ENCODE measurements at places on chromosomes 3 and 15.

DNA sequence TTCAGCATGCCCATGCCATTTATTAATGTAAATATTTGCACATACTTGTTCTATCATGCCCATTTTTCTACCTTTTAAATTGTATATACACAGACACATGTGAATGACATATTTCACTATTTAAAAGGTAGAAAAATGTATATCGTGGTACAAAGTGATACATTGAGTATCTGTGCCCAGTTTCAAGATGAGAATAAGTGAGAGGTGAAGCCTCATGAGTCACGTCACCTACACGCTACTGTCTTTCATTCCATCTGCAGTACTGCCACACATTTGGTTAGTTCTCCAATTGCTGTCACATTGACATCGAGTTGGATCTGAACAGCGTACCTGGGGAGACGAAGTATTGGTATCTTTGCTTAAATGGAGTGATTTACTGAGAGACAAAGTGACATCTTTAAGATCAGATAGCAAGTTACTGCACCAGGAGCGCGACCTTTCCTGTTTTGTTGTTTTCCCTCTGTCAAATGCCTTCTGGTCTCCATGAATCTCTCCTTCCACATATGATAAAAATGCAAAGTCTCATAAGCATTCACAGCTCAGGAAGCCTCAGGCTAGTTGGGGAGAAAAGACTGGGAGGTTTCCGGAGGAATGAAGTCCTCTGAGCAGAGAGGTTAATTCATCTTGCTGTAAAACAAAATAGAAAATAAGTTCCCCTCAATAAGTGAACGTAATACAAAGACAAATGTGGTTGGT, 12.0 kb downstream of the GREM1 start:
- no peak for DNase-seq

- DNase-seq = no peak
Measured at GRCh38 chr3:171377859-171378258, 82.3 kb downstream of the TNIK start.

DNA sequence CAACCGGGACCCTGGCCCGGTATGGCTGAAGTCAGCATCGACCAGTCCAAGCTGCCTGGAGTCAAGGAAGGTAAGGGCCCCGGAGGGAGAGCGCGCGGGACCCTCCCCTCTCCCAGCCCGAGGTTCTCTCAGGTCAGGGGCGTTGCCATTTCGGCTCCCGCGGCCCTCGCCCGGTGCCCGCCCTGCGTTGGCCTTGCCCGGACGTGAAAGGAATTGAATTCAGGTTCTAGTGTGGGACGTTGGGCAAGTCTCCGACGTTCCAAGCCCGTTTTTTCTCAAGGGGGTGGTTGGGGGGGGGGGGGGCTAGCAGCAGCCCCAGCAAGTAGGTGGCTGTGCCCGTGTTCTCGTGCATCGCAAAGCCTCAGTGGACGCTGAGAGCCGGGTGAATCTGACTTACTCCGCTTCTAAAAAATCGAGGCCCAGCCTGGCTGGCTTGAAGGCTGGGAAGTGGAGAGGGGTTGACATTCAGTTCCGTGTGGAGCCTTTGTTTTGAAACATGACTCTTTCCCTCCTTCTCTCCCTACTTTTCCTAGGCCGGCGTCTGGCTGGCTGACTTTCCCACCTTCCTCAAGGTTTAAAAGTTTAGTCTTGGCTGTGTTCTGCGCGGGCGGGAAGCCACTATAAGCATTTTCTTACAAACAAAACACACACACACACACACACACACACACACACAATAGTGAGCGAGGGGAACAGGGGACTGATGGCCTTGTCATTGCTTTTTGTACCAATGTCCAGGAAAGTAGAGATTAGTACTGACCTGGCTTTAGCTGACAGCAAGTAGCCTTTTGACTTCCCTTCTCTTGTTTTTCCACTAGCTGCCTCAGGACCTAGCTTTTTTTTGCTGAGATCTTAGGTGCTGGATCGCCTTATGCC, at the start of gene UTS2B:
UTS2B (minus strand) TSS at position 873 of the 876 bp plus-strand sequence. CDS start 48,337 bp downstream, outside the sequence.
- DNase-seq = peak; percentile 55

GRCh38 chr3:24151594-24151993, 206.5 kb downstream of the NR1D2 start:
- no peak for DNase-seq

- no peak for DNase-seq
Measured at GRCh38 chr3:142846779-142847577, 41.9 kb downstream of the PCOLCE2 start.

DNA sequence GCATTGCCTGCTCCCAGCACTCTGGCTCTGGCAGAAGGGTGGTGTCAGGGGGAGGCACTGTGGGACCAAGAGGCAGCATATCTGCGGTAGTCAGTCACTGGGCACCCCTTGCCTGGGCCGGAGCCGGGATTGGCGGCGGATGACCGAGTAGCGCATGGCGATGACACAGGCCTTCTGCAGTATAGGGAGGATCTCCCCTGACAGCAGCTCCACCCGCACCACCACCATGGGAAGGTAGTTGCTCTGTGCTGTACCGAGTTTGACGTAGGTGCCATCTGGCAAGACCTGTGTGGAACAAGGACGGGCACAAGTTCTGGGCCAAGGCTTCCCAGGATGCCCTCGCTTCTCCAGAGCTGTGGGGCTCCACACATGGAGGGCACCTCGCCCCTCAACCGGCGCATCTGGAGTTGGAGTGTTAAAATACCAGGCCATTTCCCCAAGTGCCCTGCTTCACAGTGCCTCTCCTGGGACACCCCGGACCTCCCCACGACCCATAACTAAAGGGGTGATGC, 6.6 kb downstream of the ACOX2 start:
- no peak for DNase-seq

DNA sequence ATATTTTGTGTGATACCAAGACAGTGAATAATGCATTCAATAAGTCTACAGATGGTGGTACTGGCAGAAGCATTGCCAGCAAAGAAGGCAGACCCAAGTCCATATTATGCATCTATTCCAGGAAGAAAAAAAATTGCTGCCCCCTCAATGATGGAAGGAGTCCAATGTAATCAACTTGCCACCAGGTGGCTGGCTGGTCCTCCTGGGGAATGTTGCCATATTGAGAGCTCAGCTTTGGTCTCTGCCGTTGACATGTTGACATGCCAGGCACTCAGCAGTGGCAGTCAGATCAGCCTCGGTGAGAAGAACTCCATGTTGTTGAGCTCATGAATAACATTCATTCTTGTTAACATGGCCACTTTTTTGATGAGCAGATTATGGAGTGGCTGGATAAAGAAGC, 298.5 kb downstream of the IGSF11 start:
- no peak for DNase-seq

DNA sequence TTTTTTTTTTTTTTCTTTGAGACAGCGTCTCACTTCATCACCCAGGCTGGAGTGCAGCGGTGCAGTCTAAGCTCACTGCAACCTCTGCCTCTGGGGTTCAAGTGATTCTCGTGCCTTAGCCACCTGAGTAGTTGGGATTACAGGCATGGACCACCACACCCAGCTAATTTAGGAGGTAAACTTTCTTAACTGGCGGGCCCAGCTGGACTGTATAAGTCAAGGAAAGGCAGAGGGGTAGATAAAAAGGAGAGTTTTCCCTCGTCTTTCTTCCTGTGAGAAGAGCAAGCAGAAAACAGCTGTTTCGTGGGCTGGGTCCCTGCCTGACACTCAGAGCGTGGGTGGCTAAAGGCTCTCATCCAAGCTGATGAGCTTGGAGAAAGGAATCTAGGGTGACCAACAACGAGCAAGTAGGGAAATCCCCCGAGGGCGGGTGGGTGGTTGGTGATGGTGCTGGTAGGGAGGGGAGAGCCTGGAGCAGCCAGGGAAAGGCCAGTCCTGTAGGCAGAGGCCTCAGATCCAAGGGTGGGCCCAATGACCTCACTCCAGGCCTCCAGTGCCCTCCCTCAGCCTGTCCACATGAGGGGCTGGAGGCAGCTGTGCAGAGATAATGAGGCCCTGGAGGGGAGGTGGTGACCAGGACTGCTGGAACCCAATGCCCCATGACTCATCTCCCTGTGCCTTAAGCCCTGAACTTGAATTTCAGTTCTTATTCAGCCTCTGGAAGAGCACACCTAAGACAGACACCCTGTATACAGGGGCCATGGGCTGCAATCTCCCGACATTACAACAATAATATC, 43.1 kb upstream of the LIMD1 start:
- DNase-seq = peak; percentile 19

GRCh38 chr3:139814646-139815045, 120.3 kb upstream of the CLSTN2 start:
- DNase-seq = no peak

DNA sequence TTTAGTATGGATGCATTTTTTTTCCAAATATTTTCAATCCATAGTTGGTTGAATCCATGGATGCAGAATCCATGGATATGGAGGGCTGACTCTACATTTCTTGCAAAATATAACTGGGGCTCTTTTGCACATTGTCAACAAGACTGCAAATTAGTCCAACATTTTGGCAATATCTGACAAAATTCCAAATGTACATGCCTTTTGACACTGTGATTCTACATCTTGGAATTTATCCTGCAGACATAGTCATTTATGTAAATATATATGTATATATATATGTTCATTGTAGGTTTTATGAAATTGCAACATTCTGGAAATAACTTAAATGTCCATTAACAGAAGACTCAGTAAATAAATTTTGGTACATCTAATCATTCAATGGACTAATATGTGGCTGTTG, 203.0 kb downstream of the THRB start:
- no peak for DNase-seq

DNA sequence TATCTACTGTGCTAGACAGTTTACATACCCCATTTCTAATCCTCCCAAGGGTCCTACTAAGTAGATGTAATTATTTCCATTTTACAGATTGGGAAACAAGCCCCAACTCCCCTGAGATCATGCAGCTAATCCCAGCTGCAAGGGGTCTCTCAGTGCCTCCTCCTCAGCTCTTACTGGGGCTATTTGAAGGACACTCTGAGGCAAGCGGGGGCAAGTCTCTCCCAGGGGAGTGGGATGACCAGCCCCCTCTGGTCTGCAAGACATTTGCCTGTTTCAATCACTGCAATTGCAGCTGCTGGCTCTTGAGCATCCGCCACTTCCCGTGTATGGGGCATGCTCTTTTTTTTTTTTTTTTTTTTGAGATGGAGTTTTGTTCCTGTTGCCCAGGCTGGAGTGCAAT, 11.4 kb downstream of the LAMP3 start:
- DNase-seq = no peak

- DNase-seq = no peak
Measured at GRCh38 chr3:104106276-104106675, 1260.4 kb upstream of the ALCAM start.

DNA sequence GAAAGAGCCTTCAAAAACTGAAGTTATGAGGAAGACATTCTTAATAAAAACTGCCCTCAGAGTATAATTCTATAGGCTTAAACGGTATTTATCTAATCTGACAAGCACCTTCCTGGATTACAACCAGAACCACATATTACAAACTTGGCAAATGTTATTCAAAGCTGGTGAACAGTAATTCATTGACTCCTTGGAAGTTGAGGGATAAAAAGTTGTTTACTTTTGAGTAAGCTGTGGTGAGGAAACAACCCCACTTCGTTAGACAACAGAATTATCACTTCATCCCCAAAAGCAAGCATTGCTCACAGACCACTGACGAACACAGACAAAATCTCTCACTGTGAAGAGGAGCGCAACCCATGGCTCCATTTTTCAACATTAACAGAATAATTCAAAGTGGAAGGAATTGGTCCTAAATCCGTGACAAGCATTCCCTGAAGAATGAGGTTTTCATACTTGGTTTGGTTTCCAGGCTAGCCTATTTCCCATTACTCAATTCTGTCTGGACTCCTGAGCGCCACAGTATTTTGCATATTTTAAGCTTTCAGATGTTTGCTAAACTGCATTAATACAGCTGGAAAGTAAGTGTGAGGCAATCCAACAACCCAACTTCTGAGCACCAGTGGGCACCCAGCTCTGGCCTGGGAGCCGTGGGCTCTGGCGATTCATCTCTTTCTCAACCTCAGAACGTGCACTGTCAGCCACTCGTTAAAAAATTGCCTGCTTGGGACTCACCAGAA, 32.7 kb downstream of the LRIG1 start:
- no peak for DNase-seq

GRCh38 chr3:3286014-3286413, 106.5 kb upstream of the CRBN start:
- no peak for DNase-seq

GRCh38 chr3:181696626-181697230, 15.0 kb upstream of the SOX2 start:
- no peak for DNase-seq

GRCh38 chr3:127690106-127690505, 17.4 kb downstream of the ABTB1 start:
- DNase-seq = no peak

- no peak for DNase-seq
Measured at GRCh38 chr15:57031605-57032004, 113.2 kb downstream of the TCF12 start.

DNA sequence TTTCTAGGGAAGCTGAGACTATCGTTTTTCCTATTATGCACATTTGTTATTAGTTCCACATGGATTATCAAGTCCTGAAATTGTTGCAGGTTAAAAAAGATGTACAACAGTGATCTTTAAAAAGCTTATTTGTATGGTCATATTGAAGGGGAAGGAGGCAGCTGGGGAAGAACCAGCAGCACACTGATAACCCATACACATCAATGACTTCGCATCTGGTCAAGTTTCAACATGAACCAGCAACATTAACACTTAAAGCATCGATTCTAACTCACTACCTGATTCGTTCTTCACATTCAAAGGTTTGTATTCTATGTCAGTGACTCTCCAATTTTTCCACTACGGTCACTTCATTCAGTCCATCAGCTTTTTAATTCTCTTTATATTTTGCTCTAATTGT, 56.4 kb downstream of the NCEH1 start:
- DNase-seq = no peak

GRCh38 chr3:79203144-79203519, 564.7 kb downstream of the ROBO1 start:
- DNase-seq = no peak

DNA sequence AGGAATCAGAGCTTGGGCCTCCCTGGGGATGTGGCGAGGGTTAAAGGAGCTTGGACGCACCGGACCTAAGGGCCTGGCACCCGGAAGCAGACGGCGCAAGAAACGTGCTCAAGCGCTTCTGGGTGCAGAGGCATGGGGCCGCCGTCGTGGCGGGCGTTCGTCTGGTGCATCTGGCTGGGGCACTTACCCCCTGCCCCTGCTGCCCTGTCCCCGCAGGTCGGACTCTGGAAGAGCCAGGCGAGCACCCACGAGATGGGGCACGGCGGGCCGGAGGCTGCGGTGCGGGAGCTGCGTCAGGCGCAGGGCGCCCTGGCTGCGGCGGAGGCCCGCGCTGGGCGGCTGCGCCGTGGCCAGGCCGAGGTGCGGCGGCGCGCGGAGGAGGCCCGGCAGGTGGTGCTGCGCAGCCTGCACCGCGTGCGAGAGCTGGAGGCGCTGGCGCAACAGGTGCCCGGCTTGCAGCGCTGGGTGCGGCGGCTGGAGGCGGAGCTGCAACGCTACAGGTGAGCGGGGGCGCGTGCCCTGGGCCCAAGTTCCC, 2.5 kb downstream of the EFCC1 start:
- DNase-seq = no peak

All from SW 1271 (cell line).